ENCODE measurements at places on chromosomes 1 and 21. TPM values are rescaled to one million over a fixed set of nuclear protein-coding genes. Genes with fewer than 3 reads are reported as not detected.
A peak's percentile ranks its signal among the peaks of the same experiment; 100 is the strongest.

The BPNT1 gene
- total RNA-seq: 36.7 TPM

DNA sequence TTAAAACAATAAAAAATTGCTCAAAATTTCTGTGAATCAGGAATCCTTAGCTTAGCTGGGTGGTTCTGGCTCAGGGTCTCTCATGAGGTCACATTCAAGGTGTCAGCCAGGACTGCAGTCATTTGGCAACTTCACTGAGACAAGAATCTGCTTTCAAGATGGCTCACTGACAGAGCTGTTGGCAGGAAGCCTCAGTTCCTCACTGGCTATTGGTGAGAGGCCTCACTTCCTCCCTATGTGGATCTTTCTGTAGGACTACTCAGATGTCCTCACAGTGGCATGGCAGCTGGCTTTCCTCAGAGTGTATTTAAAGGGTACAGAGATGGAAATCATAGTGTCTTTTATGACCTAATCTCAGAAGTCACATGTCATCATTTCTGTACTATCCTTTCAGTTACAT lies 785.7 kb downstream of the ADGRL2 start:
- DNase-seq: no peak

The DMBX1 gene
- not detected for total RNA-seq

- no peak for DNase-seq
These were observed 81.5 kb upstream of the LRIF1 start for GRCh38 chr1:111045033-111045722.

DNA sequence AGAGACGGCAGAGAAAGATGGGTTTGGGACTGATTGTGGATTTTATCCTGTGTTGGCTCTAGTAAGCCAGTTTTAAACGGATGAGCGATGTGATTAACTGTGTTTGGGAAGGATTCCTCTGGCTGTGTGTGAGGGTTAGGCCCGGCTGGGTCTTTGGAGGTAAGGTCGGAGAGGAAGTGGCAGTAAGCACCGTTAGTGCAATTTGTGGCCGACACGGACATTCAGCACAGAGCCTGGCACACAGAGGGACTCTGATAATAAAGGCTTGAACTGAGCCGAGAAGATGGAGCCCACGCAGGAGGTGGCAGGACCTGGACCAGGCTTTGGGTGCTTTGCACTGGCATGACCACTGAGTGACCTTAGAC lies 1.3 kb downstream of the MTFR1L start:
- DNase-seq: no peak

- DNase-seq: no peak
These were observed 77.5 kb downstream of the SLC45A1 start for GRCh38 chr1:8395433-8395866.

- peak; percentile 6 for DNase-seq
These were observed 43.5 kb downstream of the DPYD start for GRCh38 chr1:97877307-97877706.

GRCh38 chr1:162712317-162713029 lies 78.0 kb upstream of the HSD17B7 start:
- no peak for DNase-seq
